ENCODE measurements at places on chromosomes 2 and 18.

GRCh38 chr18:62715436-62715758 is at the start of gene PHLPP1:
TSS of gene PHLPP1 (plus strand) at chr18:62715541. CDS start at chr18:62715684, 143 bp downstream.
- no peak for DNase-seq

DNA sequence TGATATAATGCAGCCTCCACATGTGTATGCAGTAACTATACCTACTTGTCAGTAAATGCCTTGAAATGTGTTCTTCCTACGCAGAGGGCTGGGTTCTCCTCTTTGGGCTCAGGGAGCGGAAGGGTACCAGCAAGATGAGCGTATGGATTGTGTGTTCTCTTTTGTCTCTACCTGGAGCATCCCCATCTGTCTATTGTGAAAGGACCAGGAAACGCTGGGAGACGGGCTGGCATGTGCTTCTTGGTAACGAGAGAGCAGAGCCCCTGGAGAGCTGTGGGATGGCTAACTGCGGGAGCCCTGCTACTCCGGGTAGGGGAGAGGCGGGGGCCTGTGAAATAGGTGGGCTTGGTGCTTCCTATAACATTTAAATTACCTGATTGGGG is 80.9 kb downstream of the BCL2 start:
- DNase-seq, result no peak

DNA sequence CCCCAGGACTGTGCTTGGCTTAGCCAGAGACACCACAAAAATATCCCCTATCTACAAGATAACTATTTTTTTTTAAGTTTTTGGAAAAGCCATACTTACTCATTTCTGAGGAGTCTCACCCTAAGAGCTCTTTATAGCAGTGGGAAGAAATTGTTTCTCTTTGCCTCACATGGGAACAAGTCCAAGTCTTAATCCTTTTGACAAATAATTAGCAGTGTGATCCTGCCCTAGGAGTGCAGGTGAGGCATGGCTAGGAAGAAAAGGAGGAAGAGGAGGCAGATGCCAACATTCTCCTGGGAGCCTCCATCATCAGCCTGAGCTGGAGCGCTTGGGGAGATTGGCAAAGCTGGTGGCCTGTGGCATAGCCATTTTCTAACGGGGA is 115.6 kb downstream of the STPG4 start:
- no peak for DNase-seq

DNA sequence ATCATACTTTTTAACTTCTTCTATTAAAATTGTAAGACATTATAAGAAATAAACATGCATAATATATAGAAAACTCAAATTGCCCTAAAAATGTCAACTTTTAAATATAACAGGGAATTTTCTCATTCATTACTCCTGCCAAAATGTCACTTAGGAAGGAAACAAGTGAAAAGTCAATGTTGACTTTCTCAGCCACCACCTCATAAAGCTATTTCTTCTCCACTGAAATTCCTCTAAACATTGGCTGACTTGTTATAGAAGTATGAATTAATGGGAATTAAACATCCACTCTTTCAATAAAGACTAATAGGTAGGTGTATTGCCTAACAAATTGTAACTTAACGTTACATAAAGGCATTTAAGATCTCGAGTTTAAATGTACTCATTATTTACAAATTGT is 499.7 kb upstream of the SYT4 start:
- DNase-seq, result no peak

DNA sequence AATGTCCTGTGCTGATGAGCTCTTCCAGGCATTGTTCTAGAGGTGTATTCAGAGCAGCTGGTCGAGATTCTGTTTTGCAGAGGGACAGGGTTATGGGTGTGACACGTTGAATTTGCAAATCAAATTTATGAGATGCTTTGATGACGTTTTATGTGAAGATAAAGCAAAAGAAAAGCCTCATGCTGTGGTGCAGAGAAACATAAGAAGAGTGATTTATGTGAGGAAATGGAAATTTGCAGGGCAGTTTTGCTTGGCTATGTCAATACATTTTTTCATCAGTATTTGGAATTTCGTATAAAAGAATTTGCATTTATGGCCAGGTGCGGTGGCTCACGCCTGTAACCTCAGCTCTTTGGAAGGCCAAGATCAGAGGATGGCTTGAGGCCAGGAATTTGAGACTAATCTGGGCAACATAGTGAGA is 36.4 kb downstream of the TSN start:
- no peak for DNase-seq

DNA sequence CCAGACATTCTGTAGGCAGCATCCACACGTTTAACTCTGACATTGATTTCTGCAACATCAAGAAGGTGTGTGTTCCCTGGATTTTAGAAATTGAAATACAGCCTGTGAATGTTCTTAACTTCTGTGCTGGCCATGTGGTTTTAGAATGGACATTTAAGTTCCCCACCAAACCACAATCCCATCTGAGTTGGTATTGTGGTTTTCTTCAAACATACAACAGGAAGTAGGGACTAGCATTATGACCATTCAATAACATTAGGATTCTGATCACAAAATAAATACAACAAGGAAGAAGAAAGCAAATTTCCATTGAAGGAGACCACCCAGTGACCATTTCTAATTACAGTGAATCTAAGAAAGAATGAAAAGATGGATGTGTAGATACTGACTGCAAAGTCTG is 51.2 kb downstream of the MAP3K20 start:
- DNase-seq, result no peak

DNA sequence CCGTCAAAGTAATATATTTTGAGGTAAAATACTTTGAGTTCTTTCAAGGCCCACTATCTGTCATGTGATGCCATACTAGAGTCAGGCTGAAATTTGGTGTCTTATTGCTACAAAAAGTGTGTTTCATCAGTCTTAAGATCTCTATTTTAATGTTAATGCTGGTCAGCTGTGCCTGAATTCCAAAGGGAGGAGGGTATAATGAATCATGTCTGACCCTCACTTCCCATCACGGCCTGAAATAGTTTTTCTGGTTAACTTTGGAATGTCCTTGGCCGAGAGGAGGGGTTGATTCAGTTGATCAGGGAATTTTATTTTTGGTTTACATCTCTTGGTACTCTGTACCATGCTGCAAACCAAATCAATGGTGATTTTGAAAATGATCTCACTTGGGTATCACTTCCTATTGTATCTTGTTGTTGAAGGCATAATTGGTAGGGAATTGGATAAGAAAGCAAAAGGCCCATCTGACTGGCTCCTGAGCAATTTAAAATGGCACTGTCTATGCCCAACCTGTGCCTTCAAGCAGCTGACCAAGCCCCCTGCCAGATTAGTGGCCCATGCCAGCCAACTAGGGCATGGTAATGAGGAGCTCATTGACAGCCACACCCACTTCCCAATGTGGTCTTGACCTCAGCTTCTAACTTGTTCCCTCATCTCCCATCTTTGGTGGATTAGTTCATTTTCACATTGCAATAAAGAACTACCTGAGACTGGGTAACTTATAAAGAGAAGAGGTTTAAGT is 6.1 kb upstream of the SLC35F5 start:
- no peak for DNase-seq

DNA sequence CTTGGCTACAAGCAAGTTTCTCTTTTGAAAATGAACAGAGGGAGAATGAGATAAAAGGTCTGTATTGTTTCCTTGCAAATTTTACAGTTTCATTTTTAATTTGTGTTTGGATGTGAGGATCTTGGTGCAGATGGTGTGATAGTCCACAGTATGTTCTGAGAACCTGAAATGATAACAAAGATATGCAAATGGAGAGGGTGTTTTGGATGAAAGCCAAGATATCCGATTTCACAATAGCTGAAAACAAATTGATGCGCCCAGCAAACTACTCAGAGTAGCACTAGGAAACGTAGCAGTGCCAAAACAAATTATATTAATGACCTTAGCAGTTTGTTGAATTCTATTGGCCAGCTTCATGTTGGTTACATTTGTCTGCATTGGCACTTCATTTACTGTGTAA is 683.5 kb downstream of the TMEM182 start:
- DNase-seq, result no peak

GRCh38 chr18:53603276-53603675 is 621.2 kb downstream of the MBD2 start:
- DNase-seq, result no peak

DNA sequence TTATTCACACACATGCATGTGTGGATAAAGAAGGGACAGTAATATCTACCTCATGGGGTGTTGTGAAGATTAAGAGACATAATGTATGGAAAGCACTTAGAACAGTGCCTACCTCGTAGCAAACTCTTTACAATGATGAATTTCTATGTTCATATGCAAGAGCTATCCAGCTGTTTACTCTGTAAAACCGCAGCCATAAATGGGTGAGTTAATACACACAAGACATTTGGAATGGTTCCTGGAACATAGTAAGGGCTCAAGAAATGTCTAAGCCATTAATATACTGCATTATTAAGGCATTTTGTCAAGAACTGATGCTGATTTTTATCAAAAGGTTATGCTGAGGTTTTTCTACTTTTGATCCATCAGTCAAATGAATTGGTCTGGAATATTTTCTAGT is 1076.2 kb downstream of the TSN start:
- DNase-seq, result no peak

- no peak for DNase-seq
These were observed 84.0 kb upstream of the ACSL3 start for GRCh38 chr2:222776792-222777191.

- no peak for DNase-seq
These were observed 5.3 kb downstream of the ADCY3 start for GRCh38 chr2:24914713-24915112.

- no peak for DNase-seq
These were observed 59.8 kb downstream of the MOGAT1 start for GRCh38 chr2:222731201-222731621.

- no peak for DNase-seq
These were observed 54.1 kb upstream of the MYCN start for GRCh38 chr2:15886231-15886630.

- DNase-seq, result no peak
These were observed 40.4 kb downstream of the LDLRAD4 start for GRCh38 chr18:13258921-13259320.

DNA sequence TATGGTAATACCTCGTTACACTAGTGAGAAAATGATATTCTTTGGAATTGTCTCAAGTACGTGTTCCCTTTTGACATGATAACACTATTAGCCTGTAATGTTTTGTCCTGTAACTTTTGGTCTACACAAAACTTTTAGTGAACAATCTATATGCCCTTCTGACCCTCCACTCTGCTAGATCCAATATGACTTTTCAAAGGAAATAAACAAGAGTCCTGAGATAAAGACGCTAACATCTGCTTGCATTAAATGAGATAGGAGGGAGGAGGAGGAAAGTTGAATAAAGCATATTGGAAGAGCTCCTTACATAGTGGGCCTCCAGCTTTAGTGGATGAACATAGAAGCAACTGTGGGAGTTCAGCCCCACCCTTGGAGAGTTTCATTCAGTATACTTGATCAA is 83.3 kb upstream of the CAVIN2 start:
- DNase-seq, result no peak

DNA sequence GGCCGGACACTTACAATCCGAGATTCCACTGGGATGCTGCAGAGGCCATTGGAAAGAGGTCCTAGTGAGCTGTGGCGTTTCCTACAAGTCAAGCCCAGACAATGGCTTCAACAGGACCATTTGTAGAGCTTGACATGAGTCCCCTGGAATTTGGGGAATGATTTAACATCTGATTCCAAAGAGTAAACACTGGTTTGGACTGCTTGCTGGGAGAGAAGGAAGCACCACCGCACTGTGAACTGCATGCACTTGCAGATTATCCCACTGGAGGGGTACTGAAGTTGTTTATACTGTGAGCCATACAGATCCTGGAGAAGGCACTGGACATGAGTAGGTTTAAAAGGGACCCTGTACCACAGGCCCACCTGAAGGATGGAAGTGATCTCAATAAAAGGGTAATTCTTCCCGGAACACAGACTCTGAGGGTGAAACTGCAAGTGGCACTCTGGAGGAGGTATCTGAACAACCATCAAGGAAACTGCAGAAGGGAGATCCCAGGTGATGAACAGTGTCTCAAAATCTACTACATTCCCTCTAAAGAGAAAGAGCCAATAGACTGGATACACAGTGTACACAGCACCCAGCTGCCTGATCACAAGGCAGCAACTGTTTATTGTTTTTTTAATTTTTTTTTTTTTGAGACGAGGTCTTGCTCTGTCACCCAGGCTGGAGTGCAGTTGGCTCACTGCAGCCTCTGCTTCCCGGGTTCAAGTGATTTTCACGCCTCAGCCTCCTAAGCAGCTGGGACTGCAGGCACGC is 4.3 kb upstream of the RAB6C start:
- no peak for DNase-seq

GRCh38 chr2:100615886-100616285 is 53.1 kb downstream of the PDCL3 start:
- no peak for DNase-seq

- DNase-seq, result no peak
These were observed 33.5 kb upstream of the METAP1D start for GRCh38 chr2:171966235-171966634.

DNA sequence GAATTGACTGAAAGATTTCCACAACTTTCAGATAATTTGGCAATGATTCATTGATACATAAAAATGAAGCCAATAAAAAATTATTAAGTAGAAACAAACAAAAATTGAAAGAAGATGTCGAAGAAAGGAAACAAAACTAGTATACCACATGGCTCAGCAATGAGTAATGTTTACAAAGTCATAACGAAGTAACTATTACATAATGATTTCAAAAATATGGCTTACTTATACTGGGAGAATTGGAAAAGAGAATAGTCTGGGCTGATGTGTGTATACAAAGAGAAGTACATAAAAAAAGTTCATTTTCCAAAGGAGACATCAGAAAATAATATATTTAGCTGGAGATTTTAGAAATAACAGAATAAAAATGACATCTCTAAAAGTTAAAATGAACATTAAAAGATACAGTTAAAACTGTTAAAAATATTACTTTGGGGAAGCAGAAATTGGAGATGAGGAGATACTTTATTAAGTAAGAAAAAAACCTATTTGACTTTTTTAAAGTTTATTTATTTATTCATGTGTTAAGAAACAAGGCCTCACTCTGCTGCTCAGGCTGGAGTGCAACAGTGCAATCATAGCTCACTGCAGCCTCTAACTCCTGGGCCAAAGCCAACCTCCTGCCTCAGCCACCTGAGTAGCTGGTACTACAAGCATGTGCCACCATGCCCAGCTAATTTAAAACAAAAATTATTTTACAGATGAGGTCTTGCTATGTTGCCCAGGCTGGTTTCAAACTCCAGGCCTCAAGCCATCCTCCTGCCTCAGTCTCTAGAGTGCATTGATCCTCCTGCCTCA is 409.7 kb upstream of the PIK3C3 start:
- DNase-seq, result no peak

DNA sequence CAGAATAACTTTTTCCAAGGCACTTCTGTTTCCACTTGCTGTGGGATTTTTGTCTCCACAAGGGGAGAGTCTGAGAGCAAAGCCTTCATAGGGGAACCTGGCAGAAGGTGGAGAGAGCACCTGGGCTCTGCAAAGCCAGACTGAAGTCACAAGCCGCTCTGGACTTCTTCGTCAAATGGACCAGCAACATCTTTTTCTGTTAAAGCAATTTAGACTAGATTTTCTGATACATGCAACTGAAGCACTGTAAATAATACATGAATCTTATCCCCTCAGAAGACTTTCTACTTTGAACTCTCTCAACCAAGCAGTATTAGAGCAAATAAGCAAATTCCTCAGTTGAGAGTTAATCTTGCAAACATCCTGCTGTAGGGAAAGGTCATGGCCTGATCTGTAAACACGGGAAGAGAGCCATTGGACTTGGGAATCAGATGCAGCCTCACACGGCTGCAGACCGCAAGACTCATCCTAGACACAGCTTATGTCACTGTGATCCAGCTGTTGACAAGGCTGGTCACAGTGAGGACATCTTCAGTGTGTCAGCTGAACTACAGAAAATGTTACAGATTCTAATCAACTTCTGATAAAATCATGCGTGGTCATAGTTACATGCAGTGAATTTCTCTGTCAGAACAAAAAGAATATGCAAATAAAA is 3.2 kb downstream of the SH3YL1 start:
- DNase-seq, result no peak

Measured in tibial nerve (tissue), 4 donors.